ENCODE measurements at places on chromosomes 4 and X.

DNA sequence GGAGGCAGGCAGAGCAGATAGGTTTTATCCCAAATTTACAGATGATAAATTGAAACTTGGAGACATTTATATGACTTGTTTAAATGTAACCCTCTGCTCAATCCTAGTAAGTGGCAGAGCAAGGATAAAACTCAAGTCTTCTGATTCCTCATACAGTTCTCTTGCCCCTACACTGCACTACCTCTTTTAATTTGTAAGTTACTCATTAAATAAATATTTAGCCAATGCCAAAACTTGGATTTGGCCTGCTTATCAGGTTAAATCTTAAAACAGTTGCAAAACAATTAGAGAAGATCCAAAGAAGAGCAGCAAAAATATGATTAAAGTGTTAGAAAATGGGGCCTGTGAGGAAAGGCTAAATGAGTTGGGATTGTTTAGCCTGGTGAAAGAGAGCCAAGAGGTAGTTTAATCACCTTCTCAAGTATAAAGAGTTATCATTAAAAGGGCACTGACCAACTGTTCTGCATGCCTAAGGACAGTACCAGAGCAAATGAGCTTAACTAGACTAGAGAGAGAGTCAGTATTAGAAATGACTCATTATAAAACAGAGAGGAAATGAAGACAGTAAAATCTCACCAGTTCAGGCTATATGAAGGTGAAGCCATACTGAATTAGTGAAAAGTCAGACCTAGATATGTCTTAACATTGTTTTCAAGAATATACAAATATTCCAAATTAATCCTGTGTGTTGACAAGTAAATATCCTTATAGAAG lies 146.3 kb downstream of the GRIA3 start:
- peak; percentile 32 for DNase-seq

GRCh38 chr4:140808256-140808655 lies 52.1 kb upstream of the TBC1D9 start:
- DNase-seq: no peak

DNA sequence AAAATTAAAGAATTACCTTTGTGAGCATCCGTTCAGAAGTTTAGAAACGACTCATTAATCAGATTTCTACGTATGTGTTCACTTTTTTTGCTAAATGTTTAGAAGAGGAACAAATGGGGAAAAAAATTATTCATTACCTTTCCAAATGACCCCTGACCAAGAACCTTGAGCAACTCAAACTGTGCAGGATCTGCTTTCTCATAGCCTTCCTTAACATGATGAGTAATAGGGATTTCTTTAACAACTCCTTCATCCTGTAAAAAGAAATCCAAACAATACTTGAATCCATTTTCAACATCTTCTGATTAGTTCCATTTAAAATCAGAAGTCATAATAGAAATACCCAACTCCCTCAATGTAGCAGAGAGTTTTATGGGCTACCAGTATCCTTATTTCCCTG lies 32.1 kb downstream of the RPS6KA6 start:
- DNase-seq: peak; percentile 58

DNA sequence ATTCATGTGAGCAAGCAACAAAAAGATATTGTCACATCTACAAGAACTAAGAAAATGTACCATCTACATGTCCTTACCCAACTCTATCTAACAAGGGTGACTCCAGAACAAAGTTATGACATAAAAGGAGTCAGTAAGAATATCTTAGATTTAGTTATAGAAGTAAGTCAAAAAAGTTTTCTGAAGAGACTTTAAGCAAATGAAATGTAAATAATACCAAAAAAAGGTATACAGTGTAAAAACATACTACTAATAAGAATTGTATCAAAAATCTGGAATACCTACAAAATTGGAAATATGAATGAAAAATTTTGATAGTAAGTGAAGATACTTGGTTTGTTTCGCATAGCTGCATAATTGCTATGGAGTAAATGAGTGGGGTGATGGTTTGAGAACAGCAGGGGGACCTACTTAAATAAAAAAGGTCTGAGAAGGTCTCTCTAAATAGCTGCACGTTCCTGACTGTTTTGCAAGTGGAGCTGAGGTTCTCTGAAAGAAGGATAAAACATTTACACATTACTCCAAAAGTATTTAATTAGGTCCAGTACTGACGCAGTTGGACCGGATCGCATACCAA lies 51.0 kb upstream of the ENPP6 start:
- DNase-seq: no peak

DNA sequence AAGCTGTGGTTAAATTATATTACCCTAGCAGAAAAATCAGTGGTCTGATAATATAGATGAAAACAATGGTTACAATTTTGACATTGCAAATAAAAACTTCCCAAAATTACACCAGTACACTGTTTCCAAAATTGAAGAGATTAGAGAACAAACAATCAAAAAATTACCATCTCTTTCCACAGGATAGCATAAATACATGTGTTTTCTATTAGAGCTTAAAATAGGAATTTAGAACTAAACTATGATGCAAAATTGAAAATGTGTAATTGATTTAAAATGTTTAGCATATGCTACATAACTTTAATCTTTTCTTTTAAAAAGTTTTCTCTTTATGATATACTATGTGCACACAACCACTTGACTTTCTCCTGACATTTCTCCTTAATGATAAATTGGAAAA lies 6.7 kb downstream of the EDNRA start:
- no peak for DNase-seq

DNA sequence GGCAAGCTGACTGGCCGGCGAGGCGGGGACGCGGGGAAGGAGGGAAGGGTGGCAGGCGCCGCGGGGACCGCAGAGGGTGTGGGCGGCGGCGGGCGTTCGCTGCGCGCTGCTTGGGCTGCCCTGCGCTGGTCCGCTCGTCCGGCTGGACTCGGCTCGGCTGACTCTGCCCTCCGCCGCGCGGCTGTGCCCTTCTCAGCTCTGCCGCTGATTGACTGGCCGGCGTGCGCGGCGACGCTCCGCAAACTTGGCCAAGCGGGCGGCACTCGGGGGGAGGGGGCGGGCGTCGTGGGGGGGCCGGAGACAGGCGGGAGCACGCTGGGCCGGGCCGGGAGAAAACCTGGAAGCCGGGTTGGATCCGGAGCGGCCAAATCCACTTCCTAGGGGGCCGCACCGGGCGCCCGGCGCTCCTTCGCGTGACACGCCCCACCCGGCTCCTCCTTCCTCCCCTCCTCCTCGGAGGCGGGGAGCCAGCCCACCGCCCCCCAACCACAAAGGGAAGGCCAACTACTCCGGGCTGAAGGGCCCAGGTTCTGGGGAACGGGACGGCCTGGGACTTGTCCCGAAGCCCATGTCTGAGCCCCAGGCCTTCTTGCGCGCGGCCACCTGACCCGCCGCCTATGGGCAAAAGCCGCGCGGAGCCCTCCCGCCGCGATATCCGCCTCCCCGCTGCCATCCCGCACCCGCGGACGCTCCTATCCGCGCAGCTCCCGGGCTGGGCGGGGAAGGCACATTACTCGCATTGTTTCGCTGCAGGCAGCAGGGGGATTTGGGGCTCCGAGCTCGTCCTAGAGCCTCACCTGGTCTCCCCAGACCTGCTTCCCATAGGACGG lies at the start of gene GPC4:
GPC4 (minus strand) TSS at position 214 of the 830 bp plus-strand sequence. CDS start 524 bp downstream, outside the sequence.
- peak; percentile 76 for DNase-seq

- no peak for DNase-seq
Observed at GRCh38 chr4:169664615-169665014, 44.2 kb downstream of the CLCN3 start.

- DNase-seq: no peak
Observed at GRCh38 chr4:94570558-94570957, 118.8 kb downstream of the PDLIM5 start.

GRCh38 chr4:48139691-48140090 lies 5.6 kb upstream of the TXK start:
- peak; percentile 39 for DNase-seq

DNA sequence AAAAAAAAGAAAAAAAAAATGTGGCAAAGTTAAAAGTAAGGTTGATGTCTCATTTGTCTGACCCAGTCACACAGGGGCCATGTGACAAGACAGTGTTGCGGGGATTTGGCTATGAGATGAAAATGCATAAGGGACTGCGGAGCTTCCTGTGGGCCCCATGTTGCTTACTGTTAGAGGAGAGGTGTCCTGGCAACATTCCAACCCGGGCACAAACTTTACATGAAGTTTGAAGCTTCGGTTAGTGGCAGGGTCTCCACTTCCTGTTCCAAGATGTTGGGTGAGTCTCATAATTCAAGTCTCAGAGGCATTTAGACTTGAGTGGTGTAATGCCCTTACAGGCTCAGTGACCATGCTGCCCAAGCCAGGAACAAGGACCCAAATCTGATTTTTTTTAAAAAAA lies 111.3 kb downstream of the MAML3 start:
- no peak for DNase-seq

- DNase-seq: peak; percentile 52
Observed at GRCh38 chrX:10725071-10725470, 104.7 kb upstream of the MID1 start.

GRCh38 chrX:9770319-9770718 lies 4.7 kb upstream of the GPR143 start:
- peak; percentile 58 for DNase-seq

DNA sequence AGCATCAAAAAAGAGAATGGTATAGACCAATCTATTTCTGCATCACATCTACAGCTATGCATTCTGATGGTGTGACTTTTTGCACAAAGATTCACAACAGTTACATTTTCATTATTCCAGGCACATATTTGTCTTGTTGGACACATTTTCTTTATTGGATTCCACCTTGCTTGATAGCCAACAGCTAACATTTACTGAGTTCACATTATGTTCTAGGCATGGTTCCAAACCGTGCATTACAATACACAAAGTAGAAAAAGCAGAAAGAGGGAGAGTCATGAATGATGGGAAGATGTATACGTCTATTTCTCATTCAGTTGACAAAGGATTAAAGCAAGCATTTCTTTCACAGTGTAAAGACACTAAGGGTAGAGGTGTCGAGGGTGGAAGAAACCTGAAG lies 22.9 kb upstream of the CLGN start:
- DNase-seq: no peak

DNA sequence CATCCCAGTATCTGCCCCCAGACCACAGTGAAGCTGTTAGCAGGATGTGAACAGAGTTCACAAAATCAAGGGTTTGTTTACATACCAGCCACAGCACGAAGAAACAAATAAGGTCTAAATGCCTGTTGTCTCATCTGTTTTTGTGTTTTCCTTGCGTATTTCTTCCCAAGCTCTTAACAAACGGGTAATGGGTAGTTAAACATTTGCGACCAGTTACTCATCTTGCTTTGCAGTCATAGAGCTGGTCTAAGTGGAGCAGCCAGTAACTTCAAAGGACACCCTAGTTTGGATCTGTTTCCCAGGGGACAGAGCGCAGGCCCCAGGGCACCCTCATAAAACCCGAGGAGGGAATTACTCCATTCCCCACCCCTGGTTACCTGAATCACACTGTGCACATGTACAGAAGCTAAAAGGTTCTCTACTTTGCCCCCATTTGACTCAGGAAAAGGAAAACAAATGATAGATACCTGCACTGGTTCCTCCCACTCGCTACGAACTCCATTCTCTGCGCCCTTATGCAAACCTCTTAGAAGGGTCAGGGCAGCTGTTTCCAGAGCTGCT lies 68.8 kb downstream of the MAML3 start:
- peak; percentile 80 for DNase-seq

DNA sequence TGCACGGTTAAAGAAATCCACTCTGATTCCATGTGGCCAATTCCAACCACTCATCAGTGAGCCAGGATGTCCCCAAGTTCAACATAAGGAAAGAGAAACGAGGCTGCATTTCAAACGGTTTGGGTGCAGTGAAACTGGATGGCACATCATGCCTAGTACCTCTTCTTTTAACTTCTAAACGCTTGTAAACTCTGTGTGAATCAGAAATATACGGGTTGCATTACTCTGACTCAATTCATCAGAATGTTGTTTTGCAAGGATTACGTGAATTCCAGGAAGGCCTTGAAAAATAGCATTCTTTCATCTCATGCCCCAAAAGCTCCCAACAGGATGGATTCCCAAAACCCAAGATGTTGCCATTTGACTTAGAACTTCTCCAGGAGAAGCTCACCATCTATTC lies 270.4 kb downstream of the LDB2 start:
- DNase-seq: peak; percentile 90

- no peak for DNase-seq
Observed at GRCh38 chrX:154120567-154120966, 23.1 kb upstream of the MECP2 start.

GRCh38 chr4:147617841-147618691 lies 869 bp downstream of the TMEM184C start:
- peak; percentile 26 for DNase-seq

DNA sequence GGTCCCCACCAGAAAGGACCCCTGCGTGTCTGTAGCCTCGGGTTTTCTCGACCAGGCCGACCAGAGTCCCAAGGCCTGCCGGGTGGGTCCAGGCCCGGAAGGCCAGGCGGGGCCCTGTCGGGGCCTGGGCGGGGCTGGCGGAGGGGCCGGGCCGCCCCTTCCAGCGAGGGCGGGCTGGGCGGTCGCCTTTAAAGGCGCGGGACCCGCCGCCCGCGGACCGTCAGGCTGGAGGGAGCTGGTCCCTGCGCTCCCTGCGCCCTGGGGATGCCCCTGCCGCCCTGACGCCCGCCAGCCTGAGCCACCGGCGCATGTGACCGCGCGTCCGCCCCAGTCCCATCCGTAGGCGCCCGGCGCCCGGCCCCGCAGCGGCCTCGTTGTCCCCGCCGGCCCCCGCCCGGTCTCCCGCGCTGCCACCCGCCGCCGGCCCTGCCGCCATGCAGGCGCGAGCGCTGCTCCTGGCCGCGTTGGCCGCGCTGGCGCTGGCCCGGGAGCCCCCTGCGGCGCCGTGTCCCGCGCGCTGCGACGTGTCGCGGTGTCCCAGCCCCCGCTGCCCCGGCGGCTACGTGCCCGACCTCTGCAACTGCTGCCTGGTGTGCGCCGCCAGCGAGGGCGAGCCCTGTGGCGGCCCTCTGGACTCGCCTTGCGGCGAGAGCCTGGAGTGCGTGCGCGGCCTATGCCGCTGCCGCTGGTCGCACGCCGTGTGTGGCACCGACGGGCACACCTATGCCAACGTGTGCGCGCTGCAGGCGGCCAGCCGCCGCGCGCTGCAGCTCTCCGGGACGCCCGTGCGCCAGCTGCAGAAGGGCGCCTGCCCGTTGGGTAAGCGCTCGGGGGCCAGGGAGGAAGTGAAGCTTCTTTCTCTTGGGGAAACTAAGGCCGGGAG lies at the start of gene HTRA3:
HTRA3 (plus strand) TSS at position 220 of the 883 bp plus-strand sequence; CDS start at position 435, 215 bp downstream.
- DNase-seq: peak; percentile 33

GRCh38 chrX:66751136-66751782 lies 112.4 kb upstream of the EDA2R start:
- DNase-seq: no peak

- no peak for DNase-seq
Observed at GRCh38 chr4:95536650-95537049, 12.1 kb downstream of the UNC5C start.

Measured in PC-3 (cell line).